ENCODE measurements at places on chromosomes 2 and 18.

DNA sequence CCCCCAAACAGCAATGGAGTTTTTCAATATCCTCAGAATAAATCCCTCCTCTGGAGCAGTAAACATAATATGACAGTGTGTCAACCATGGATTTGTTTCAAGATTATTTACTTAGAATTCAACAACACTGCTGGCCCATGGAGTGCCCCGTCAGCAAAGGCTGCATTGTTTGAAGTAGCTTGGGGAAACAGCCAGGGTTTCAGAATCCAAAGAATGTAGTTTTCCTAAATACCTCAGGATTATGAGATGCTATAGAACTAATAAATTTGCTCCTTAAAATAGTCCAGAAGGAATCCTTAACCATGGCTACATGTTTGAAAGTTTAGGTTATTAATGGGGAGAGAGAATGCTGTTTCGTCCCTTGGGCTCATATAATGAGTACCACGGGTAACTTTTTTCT, 13.1 kb upstream of the CETN1 start:
- no peak for DNase-seq

DNA sequence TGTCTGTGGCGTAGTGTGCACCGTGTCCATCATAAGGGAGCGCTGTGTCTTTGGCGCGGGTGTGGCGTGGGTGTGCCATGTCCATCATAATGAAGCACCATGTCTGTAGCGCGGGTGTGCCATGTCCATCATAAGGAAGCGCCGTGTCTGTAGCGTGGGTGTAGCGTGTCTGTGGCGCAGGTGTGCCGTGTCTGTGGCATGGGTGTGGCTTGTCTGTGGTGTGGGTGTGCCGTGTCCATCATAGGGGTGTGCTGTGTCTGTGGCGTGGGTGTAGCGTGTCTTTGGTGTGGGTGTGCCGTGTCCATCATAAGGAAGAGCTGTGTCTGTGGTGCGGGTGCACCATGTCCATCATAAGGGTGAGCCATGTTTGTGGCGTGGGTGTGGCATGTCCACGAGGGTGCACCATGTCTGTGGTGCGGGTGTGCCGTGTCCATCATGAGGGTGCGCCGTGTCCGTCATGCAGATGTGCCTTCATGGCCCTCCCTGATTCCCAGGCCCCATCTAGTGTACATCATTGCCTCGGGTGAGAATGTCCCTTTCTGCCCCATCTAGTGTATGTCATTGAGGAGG, 275.0 kb downstream of the GBX2 start:
- no peak for DNase-seq

DNA sequence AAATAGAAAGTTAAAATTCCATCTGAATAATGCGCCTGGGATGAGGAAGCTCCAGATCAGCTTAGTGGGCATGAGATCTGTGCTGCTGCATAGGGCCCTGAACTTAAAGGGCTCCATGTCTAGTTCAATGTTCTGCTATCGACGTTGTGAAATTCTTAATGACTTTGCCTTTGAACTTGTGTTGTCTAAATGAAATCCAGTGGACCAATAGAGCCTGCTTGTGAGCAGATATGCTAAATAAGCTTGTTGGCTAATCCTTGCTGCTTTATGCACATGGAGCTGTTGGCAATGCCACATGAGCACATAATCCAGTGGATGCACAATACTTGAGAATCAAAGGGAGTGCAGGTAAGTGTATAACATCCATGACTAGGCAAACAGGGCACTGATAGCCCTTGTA, 228.6 kb downstream of the TNS1 start:
- no peak for DNase-seq

GRCh38 chr18:34224423-34225217, at the start of gene NOL4:
NOL4 (minus strand) TSS chr18:34224913; CDS start chr18:34223253, 1,660 bp downstream.
- DNase-seq: no peak

GRCh38 chr2:191012845-191013681, 908 bp downstream of the STAT1 start:
- DNase-seq: no peak

DNA sequence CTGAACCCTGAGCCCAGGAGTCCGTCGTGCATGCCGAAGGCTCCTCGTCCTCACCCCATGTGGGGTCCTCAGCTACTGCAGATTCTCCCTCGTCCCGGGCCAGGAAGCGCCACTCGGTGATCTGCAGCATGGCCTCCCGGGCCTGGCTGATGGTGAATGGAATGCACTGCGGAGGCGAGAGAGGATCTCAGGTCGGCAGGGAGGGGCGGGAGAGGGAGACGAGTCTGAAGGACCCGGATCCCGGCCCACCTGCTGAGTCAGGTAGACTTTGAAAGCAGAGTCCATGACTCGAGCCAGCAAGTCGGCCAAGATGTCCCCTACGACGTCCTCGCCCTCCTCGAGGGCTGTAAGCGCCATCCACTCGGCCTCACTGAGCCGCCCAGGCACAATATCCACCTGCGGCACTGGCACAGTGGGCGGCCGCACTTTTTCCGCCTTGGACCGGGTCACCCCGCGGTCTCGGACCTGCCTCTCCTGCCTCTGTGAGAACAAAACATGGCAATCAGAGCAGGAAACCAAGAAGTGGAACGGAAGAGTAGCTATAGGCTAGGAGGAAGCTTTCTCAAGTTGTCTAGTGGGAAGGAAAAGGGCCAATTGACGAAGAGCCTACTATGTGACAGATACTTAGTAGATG, 5.5 kb downstream of the C2orf81 start:
- no peak for DNase-seq

GRCh38 chr2:191560411-191560980, 117.4 kb upstream of the NABP1 start:
- no peak for DNase-seq

DNA sequence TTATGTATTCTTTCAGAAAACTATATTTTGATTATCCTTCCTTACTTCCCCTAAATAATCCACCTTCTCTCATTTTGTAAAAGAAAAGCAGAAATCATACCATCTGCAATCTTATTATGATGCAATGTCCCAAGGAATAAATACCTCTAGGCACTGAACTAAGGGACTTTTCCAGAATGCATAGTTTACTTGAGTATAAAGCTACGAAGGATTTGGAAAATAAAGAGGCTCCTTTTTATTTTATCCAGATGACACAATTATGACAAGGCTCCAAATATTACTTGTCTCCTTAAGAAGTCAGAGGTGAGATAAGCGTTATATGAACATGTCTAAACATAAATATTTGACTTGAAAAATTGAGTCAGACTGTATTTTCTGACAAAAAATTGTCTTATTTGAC, 72.1 kb downstream of the COL3A1 start:
- DNase-seq: no peak

GRCh38 chr2:12061286-12062052, 315.0 kb downstream of the LPIN1 start:
- DNase-seq: no peak

DNA sequence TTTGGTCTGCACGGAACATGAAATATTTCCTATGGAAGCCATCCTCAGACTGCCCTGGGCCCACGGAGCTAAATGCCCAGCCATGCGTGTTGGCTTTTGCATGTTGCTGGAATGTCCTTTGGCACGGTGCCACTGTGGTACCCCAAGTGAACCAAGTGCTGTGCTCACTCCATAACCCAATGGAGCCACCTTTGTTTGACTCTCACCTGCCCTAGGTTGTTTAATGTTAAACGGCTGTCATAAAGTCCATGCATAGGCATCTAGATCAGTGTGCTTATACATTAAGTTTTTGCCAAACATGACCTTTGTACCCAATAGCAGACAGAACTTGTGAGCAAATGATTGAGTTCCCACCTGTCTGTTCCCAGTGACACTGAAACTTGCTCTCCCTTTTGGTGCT, 59.9 kb upstream of the TMEM87B start:
- no peak for DNase-seq

- DNase-seq: no peak
These were observed 14.7 kb upstream of the PUM2 start for GRCh38 chr2:20365249-20365817.

DNA sequence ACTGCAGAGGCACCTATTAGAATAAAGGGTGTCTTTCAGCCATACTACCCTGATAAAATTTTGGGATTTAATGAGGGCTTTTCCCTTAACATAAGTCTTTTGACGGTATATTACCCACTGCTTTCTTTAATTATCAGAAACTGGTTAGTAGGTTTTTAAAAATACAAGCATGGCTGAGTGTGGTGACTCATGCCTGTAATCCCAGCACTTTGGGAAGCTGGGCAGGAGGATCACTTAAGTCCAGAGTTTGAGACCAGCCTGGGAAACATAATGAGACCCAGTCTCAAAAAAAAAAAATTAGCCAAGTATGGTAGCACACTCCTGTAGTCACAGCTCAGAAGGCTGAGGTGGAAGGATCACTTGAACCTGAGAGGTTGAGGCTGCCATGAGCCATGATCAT, 16.1 kb downstream of the CPSF3 start:
- DNase-seq: no peak

DNA sequence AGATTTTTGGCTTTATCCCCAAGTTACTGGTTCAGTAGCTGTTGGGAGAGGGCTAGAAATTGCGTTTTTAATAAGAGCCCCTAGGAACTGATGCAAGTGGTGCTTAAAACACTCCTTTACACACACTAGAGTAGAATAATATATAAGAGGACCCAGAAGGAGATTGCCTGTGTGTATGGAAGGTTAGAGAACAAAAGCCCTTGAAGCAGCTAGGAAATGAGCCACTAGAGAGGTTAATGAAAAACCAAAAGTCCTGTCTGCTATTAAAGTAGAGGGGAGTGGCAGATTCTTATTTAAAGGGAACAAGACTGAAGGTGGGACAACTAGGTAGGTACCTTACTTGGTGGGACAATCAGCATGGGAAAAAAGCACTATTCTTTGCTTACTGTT, 14.4 kb upstream of the SLC39A10 start:
- DNase-seq: no peak

GRCh38 chr2:121321476-121321875, 36.5 kb upstream of the TFCP2L1 start:
- DNase-seq: no peak

- no peak for DNase-seq
These were observed 63.7 kb upstream of the CYRIA start for GRCh38 chr2:16729335-16729734.

DNA sequence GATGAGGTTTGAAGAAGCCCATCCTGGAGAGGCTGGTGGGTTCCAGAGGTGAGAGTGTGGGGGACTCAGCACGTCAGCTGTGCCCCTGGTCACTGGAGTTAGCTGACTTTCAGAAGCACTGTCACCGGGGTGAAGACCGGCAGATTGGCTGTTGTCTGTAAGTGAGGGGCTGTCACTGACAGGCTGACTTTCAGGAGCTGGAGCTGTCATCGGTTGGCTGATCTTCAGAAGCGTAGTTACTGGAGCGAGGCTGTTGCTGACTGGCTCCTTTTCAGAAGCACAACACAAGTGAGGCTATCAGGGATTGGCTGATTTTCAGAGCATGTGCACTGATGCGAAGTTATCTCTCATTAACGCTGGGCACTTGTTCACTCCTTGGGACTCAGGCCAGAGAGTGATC, 738.4 kb upstream of the ID2 start:
- DNase-seq: no peak

DNA sequence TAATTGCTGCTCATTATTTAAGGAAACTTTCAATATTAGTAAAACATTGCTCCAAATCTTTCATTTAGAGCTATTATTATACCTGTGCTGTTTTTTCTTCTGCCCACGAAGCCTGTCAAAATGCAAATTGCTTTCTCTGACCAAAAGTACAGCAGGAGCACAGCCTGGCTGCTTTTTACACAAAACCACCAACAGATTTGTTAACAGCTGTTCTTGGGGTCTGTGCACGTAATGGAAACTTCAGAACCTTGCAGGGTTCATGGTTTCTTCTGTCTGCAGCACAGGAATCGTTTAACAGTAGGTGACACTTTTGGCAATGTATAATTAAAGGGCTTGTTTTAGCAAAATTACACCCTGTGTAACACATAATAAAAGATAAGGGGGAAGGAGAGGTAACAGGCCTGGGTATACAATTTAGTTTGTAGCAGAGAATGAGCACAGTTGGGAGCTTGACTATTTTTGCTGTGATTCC, 447.3 kb downstream of the KCNJ3 start:
- no peak for DNase-seq

GRCh38 chr2:4139731-4140130, 436.4 kb downstream of the DCDC2C start:
- DNase-seq: no peak

DNA sequence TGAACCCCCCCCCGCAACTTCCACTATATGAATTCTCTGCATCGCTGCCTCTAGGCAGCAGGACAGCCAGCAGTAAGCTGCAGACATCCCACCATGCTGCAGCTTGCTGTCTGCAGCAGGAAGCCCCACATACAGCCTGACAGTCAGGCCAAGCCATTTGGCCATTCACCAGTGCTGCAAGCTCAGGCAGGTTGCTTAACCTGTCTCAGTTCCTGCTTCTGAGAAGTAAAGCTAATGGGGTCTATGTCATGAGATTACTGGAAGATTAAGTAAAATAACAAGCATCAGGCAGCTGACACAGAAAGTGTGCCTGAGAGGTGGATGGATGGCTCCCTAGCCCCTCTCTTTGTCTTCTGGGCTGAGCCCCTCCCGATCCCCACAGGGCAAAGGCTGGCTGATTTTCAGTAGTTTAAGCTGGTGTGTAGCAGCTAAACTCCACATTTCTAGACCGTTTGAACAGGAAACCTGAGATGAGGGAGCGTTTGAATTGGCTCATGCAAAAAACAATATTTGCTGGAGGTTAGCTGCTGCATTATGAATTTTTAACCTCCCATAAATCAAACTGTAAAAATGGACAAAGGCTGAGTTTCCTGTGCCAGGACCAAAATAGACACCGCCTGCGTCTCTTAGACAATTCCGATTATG, 193.8 kb upstream of the ARL4C start:
- DNase-seq: no peak

GRCh38 chr2:71327916-71328315, 3.7 kb upstream of the ZNF638 start:
- no peak for DNase-seq

DNA sequence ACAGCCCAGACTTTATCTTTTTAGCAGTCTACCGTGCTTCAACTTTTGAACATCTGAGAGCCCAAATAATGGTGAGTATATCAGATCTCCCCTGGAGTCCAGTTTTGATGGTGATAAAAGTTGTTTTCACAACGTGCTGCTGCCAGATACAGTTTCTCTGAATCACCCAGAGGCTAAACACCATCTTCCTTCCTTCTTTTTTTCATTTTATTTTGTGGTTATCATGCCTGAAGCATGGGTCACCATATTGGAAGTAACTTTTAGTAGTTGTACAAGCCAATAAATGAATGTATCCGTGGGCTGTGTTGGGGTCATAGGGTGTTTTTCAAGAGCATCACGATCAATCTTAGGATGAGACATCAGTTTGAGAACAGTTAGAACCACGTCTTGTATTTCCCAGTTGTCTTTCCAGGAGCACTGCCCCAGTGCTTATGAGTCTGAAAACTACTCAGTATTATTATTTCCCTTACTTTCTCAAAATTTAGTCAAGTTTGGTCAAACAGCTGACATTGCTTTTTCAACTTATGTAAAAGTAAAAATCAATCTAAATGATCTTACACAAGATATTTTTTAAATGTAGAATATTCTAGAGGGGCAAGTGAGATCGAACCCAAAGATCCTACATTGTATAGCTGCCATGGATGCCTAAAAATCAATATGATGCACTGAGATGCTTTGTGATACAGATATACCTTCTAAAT, 311.4 kb downstream of the CTNNA2 start:
- DNase-seq: no peak

DNA sequence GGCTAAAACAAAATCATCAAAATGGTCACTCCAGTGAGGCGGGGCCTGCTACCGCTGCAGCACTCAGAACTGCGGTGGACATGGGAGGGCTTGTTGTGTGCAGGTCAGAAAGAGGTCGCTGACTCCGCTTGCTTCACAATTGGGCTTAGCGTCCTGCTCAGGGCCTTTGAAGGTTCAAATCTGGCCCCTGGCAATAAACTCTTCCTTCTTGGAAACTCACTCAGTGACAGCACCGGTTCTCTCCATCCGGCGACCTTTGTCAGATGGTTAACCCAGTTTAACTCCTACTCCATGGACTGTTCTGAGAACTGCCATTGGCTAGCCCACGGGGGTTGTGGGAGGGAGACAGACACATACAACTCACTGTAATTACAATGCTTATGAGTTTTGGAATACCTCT, 29.0 kb upstream of the LAPTM4A start:
- DNase-seq: no peak
